ENCODE measurements at places on chromosomes 2 and 18.

GRCh38 chr2:40208463-40208862 lies 243.4 kb downstream of the SLC8A1 start:
- DNase-seq: peak; percentile 38

DNA sequence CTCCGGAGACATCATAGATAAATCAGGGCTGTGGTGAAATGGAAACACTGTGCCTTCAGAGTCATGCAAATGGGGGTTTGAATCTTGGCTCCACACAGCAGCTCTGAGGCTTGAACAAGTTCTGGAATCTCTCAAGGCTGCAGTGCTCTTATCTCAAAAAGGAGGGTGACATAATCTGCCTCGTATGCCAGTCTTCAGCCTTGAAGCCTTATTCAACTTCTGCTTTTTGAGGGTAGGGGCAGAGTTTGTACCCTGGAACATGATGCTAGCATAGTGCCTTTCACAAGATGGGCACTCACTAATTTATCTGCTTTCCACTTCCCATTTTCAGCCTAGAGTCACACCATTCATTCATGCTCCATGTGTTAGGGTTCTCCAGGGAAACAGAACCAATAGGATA lies 42.3 kb downstream of the GATA6 start:
- DNase-seq: no peak

GRCh38 chr2:222671259-222672067 lies at the start of gene MOGAT1:
Gene MOGAT1, plus strand, starts transcription at chr2:222671658. Its CDS starts 128 bp downstream, at chr2:222671786.
- peak; percentile 28 for DNase-seq

DNA sequence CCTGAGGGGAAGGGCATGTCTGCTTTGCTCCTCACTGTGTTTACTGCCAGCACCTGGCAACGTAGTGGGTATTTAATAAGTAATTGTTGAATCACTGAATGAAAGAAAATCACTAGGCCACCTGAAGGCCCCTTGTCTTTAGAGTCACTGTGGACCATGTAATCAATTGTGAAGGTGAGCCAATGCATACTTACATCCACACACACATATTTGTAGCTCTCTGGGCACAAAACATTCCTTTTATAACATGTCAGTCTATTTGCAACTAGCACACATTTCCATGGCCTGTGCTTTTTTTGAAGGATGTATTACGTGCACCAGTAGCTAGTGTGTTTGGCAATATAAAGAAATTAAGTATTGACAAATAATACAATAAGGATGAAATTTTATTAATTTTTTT lies 11.2 kb downstream of the ATP8B1 start:
- DNase-seq: no peak

- DNase-seq: no peak
Measured at GRCh38 chr2:40219141-40219540, 232.7 kb downstream of the SLC8A1 start.

- DNase-seq: peak; percentile 4
Measured at GRCh38 chr2:176768185-176768584, 444.4 kb upstream of the HNRNPA3 start.

All from NCI-H1092 treated with DMSO at 0.1 percent for 48 hours (cell line).